ENCODE measurements at places on chromosomes 5 and 9.

- no peak for DNase-seq
These were observed 5.9 kb downstream of the PDLIM7 start for GRCh38 chr5:177491429-177491945.

DNA sequence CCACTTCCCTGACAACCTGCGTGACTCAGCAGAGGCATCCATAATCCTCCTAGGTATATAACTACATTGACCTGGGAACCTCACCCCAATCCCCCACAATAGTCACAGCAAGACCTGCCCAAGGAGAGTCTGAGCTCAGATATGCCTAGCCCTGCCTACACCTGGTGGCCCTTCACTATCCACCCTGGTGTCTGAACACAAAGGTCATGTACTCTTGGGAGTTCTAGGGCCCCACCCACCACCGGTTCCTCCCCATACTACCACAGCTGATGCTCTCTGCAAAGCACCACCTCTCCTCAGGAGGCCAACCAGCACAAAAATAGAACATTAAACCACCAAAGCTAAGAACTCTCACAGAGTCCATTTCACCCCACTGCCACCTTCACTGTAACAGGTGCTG lies 34.8 kb upstream of the CARTPT start:
- no peak for DNase-seq

GRCh38 chr5:42691413-42691937 lies 65.1 kb upstream of the CCDC152 start:
- no peak for DNase-seq

GRCh38 chr9:97505845-97506244 lies 4.4 kb downstream of the TMOD1 start:
- DNase-seq: no peak

DNA sequence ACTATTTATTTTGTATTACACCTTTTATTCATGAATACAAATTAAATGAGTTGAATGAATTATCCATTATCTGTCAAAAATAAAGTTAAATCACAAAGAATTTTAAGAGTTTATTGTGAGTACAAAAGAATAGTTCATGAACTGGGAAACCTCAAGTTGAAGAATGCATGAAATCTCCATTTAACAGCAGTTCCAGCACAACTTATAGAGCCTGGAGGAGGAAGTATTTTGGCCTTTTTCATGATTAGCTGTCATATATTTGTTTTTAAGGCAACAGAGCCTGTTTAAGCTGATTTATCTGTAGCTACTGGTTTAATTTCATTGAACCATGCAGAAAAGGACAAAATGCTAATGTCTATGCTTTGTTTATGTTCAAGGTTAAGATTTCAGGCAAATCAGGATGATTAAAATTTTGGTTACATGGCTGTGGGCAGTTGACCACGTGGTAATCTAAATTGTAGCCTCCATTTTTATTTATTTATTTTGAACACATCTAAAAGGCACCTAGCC lies 12.2 kb downstream of the SPINK1 start:
- no peak for DNase-seq

GRCh38 chr5:54516051-54516655 lies 1.4 kb upstream of the SNX18 start:
- no peak for DNase-seq

Data from left forelimb (tissue), 1 donor.